ENCODE measurements at places on chromosomes 2 and 18.

- DNase-seq = no peak
These were observed 101.2 kb downstream of the DLGAP1 start for GRCh38 chr18:4353853-4354418.

DNA sequence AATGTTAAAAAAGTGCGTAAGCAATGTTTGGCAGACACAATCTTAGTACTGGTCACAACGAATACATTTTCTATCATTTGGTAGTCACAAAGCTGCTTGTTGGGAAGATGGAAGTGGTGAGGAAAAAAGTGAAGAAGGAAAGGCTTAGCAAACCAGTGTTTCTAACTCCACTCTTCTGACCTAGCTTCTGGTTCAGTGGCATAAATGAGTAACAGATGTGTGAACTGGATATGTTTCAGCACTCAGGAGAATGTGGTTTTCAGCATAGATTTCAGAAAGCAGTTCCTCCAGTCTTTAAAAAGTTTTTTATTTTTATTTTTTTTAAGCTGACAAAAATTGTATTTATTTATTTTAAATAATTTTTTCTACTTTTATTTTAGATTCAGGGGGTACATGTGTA lies 357.1 kb downstream of the CPS1 start:
- no peak for DNase-seq

GRCh38 chr2:38330754-38331153 lies 46.3 kb downstream of the ATL2 start:
- no peak for DNase-seq

GRCh38 chr2:33497221-33497650 lies 20.8 kb downstream of the RASGRP3 start:
- no peak for DNase-seq

- DNase-seq = no peak
These were observed 31.3 kb downstream of the TRAK2 start for GRCh38 chr2:201419986-201420385.

- peak; percentile 82 for DNase-seq
These were observed 115.7 kb upstream of the OSR1 start for GRCh38 chr2:19474128-19474527.

- peak; percentile 82 for DNase-seq
These were observed 271.5 kb upstream of the MMADHC start for GRCh38 chr2:149858901-149859634.

- DNase-seq = no peak
These were observed 852.6 kb upstream of the SALL3 start for GRCh38 chr18:78127041-78127440.

DNA sequence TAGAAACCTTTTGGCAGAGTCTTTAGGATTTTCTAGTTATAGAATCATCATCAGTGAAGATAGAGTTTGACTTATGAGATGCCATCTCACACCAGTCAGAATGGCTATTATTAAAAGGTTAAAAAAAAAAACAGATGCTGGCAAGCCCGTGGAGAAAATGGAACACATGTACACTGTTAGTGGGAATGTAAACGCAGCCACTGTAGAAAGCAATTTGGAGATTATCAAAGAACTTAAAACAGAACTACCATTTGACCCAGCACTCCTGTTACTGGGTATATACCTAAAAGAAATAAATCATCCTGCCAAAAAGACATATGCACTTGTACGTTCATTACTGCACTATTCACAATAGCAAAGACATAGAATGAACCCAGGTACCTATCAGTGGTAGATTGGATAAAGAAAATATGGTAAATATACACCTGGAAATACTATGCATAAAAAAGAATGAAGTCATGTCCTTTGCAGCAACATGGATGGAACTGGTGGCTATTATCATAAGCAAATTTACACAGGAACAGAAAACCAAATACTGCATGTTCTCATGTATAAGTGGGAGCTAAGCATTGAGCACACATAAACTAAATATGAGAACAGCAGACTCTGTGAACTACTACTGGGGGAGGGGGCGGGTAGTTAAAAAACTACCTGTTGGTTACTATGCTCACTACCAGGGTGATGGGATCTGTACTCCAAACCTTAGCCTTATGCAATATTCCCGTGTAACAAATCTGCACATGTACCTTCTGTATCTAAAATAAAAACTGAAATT lies 279.0 kb downstream of the KIAA1328 start:
- no peak for DNase-seq

DNA sequence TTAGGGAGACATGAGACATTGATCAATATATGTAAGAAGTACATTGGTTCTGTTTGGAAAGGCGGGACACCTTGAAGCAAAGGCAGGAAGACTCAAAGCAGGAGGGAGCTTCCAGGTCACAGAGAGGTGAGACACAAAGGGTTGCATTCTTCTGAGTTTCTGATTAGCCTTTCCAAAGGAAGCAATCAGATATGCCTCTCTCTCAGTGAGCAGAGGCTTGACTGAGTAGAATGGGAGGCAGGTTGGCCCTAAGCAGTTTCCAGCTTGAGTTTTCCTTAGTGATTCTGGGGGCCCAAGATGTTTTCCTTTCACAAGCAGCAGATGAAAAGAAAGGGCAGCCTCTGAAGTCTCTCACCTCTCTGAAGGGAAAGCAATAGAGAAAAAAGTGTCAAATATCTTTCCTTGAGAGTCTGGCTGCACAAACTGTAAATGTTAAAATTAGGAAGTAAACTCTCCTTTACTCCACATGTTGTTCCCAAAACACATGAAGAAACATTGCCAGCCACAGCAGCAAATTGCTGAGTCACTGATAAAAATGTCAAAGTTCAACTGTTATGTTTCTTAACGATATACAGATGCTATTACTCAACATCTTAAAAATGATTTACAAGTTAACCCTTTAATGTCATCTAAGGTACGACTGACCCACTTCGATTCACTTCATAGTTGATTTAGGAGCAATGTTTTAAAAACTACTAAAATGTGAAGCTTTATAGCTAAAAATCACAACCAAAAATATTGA lies 40.3 kb downstream of the CYB5A start:
- peak; percentile 70 for DNase-seq

- no peak for DNase-seq
These were observed 134.8 kb downstream of the TCF4 start for GRCh38 chr18:55453186-55453585.

GRCh38 chr2:175312137-175312536 lies 130.6 kb upstream of the ATP5MC3 start:
- no peak for DNase-seq

DNA sequence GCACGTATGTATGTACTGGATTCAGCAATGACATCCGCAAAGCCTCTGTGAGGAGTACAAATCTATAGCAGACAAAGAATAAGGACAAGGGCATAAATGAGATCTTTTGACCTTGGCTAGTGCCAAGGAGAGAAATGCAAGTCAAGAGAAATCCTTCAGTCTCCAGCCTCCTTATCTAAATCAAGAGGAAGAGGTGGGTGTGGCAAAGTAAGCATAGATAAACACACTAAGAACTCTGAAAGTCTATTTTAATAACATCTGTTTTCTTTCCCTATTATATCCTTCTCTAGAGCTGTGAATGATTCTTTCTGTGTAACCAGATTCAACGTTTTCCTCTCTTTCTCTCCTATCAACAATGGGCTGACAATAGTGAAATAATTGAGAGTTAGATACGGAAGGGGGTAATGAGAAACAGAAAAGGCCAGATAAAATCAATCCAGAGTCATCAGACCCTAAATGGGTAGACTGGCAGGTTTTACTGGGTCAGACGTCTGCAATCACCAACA lies 118.5 kb upstream of the ZFP36L2 start:
- no peak for DNase-seq

GRCh38 chr2:172955587-172955986 lies 120.1 kb upstream of the MAP3K20 start:
- DNase-seq = no peak

DNA sequence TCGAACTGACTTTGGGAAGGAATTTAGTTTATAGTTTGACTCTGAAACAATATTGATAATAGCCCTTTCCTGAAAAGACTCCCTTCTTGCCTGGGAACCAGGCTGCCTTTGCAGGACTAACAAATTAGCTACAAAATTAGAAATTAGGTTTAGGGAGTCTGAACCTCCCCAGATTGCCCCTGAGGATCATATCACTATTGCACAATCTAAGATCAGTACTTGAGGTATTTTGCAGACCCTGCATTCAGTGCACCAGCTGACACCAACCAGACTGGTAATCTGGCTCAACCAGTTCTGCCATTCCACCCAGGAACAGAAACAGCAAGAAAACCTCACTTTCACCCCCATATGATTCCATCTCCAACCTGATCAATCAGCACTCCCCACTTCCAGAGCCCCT lies 131.8 kb upstream of the GALNT5 start:
- DNase-seq = no peak

- no peak for DNase-seq
These were observed 6.8 kb downstream of the TMEM87B start for GRCh38 chr2:112061840-112062239.

Measured in foreskin fibroblast (primary cell).